Activated CD4-positive, alpha-beta T cell treated with anti-CD3 and anti-CD28 coated beads for 36 hours (primary cell): ENCODE measurements at places on chromosomes 1 and 21.

- DNase-seq = no peak
Observed at GRCh38 chr1:10353282-10353681, 45.6 kb upstream of the PGD start.

DNA sequence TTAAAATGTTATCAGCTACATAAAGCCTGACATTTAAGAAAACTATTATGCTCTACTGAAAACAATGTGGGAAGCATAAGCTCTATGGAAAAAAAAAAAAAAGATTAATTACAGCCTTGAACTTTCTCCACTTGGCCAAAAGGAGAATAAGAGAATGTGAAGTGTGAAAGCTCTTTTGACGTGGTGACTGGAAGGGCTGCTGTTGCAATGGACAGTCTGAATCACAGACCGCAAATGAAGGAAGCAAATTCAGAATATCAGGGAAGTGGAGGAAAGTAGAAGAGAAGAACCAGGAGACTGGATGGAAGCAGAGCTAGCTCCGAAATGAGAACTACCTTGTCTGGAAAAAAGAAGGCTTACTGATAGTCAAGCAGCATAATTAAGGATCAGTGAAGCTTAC lies 106.8 kb downstream of the AK5 start:
- DNase-seq = no peak

GRCh38 chr1:216560527-216560926 lies 137.3 kb upstream of the USH2A start:
- DNase-seq = no peak

- DNase-seq = no peak
Observed at GRCh38 chr21:41709166-41709565, 57.7 kb downstream of the RIPK4 start.

GRCh38 chr1:236861560-236862218 lies 66.6 kb downstream of the MTR start:
- DNase-seq = no peak

DNA sequence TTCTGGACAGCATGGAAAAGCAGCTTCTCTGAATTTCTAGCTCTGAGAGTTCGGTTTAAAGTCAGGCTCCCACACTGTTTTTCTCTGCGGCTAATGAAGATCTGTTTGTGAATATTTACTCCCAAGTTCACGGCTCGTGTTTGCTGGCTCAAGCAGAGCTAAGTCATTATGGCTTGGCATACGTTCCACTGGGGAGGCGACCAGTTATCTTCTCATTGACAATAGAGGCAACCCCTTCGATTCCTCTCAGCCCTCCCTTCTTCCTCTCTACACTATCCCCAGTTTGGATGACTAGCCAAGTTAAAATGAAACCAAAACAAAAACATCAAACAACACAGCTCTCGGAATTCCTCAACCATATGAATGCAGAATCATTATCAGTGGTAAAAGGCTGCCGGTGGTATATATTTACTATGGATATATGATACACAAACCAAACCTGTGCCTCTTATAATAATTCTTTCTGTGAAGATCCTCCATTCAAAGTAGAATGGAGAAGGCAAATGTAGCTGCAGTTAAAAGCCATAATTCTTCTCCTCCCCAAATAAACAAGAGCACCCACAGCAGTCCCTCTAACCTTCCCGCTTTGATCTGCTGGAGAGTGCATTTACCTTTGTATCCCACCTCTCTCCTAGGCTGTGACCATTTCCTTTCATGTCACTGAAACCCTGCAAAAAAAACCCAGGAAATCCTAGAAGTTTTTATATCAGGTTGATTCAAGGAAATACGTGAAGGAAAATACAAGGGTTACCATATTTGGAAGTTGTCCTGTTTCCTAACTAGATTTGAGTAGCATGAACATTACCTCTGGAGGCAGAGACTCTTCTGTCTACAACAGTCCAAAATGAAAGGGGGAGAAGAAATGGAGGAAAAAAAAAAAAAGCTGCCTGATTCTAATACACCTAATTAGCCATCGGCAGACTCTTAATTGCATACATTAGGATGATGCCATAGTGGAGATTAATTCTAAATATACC lies 108.3 kb upstream of the USH2A start:
- DNase-seq = no peak
